Epithelial cell of proximal tubule (primary cell): ENCODE measurements at places on chromosomes 2 and 18. TPM values are rescaled to one million over a fixed set of nuclear protein-coding genes. Genes with fewer than 3 reads are reported as not detected.

- DNase-seq = no peak
Observed at GRCh38 chr18:59065684-59066083, 74.0 kb upstream of the SEC11C start.

GRCh38 chr2:102790091-102790455, 28.2 kb downstream of the TMEM182 start:
- no peak for DNase-seq

DNA sequence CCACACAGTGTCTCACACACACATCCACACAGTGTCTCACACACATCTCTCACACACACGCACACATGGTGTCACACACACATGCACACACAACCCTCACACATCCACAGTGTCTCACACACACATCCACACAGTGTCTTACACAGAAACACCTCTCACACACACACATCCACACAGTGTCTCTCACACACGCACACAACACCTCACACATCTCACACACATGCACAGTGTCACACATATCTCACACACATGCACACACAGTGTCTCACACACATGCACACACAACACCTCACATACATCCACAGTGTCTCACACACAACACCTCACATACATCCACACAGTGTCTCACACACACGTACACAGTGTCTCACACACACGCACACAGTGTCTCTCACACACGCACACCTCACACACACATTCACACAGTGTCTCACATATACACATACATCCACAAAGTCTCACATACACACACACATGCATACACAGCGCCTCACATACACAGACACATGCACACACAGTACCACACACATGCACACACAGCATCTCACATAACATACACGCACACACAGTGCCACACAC, 473.9 kb upstream of the HS6ST1 start:
- DNase-seq = no peak

TMEM150A gene
- 4.8 and 7.4 TPM in 2 replicates for total RNA-seq

ALKAL2 gene
- 0.12 and 0.36 TPM in 2 replicates for total RNA-seq

CRYBA2 gene
- total RNA-seq = not detected in 2 replicates

KIAA2012 gene
- total RNA-seq = not detected in 2 replicates
